ENCODE measurements at places on chromosomes 11 and 22.

DNA sequence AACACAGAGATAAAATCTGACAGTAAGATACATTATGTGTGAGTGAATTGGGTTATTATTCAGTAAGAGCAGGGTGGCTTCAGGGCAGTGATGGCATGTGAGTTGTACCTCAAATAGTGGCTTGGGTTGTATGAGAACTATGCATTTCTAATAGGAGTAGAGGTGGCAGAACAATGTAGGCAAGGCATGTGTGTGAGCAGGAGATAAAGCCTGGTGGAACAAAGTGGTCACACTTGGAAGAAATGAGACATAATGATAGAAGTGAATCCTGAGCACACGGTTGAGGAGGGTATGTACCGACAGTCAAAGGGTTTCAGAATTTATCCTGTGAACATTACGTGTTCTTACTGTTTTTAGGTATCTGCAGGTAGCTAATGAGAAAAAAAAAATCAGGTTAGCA lies 159.3 kb downstream of the CASP12 start:
- no peak for DNase-seq

- DNase-seq = no peak
Observed at GRCh38 chr11:72668629-72669347, 5.4 kb downstream of the PDE2A start.

- DNase-seq = no peak
Observed at GRCh38 chr11:28412029-28412428, 303.8 kb downstream of the METTL15 start.

DNA sequence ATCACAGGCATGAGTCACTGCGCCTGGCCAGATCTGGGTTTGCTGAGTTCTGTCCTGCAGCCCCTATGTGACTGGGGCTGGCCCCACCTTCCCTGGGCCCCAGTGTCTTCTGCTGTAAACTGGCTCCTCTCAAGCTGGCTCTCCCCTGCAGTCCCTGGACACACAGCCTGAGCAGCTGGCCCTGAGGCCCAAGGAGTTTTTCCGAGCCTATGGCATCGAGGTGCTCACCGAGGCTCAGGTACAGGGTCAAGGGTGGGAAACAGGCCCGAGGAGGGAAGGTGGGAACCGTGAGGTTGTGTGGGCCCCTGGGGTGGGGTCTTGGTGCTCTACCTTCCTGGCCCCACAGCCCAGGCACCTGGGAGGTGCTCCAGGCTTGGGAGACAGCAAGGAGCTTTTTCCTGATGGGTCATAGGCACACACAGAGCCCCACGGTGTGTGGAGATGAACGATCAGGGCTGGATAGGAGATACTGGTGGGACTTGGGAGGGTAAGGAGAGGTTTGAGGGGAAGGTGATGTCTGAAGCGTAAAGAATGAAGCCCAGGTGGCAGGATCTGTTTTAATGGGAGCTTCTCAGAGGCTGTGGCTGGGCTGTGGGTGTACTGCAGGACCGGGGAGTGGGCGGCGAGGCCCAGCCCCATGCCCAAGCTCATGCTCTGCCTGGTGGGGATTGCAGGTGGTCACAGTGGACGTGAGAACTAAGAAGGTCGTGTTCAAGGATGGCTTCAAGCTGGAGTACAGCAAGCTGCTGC lies 6.4 kb upstream of the LZTR1 start:
- DNase-seq = no peak

DNA sequence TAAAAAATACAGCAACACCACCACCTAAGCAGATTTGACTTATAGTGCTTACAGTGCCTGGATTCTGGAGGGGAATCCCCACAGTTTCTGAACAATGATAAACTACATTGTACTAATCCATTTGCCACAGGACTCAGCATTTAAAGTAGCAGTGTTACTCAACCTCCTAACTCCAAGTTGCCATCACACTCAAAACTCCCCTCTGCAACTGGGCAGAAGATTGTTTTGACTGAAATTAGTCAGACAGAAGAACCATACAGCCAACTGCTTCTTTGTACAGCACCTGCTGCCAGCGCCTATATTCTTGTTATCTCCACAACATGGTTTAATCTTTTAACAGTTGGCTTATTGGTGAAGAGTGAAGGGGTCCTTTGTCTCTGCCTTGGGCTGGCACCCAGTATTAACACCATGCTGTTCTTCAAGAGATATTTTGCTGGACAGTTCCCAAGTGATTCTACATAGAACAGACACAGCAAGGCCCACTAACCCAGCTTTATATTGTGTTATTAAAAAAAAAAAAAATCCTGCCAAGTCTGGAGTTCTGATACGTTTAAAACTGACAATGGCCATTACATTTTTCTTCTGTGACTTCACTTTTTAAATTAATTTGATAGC lies 273.2 kb downstream of the DCDC1 start:
- DNase-seq = no peak

DNA sequence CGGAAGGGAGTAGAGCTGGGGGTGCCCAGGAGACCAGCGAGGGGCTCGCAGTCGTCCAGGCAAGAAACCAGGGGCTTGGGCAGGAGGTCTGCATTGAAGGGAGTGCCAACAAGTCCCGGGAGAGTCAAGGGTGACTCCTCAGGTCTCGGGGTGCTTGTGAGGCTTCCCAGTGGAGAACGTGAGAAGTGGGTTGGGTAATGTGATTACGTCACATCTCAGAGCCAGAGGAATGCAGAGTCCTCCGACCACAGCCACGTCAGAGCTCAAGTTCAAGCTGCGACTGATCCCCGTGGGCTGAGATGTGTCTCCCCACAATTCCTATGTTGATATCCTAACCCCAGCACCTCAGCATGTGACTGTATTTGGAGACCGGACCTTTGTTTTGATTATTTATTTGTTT lies 89.7 kb upstream of the SHANK2 start:
- DNase-seq = no peak

GRCh38 chr11:15493921-15494620 lies 379.3 kb downstream of the INSC start:
- DNase-seq = no peak

- DNase-seq = no peak
Observed at GRCh38 chr11:96054870-96055705, 131.2 kb upstream of the MTMR2 start.

DNA sequence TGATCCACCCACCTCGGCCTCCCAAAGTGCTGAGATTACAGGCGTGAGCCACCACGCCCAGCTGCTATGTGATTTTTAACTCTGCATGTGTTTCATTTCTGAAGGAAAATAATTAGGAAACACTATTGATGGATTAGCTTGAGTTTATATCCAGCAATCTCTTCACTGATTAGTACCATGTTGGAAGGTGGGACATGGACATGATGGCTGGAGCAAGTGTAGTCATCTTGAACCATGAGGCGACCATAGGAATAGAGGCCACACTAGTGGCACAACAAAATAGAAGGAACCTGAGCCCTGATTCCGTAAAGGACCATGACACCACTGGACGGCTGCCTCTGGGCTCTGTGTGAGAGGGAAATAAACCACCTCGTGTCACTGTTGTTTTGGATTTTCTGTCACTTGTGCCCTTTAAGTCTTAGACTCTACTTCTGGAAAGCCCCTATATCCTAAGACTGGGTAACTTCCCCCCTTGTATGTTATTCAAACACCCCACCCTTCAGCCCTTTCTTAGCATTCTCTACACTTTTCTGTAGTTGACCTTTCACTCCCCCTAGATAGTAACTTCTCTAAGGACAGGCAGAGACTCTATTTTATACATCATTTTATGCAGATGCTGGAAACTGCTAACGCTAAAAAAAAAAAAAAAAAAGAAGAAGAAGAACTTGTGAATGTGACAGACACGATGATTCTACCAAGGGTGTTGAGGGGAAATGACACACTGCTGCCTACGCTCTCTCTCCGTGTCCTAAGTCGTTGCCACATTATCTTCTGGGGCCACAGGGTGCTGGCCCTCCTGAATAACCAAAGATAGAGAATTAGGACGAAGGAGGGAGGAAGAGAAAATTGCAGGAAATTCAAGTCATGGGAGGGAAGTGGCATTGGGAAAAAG lies 2.7 kb upstream of the VPS37C start:
- DNase-seq = no peak

DNA sequence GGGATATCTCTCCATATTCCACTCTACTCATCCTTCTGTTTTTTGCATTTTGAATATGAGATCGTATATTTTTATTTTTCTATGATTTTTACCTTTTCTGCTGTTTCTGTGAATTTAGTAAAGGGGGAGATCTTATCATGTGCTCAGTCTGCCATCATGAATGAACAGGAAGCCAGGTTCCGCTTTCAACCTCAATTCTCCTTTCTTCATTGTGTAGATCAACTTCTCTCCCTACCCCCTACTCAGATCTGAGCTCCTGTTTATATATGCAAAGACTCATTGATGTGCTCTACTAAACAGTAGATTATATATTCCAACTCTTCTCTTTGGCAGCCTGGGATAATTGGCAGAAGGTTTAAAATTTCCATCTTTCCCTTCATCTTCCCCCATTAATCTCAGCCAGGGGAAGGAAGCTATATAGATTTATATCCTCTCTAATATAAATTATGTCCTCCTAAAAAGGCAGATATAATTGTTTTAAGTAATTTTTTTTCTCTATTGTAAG lies 336.7 kb upstream of the PLET1 start:
- no peak for DNase-seq

DNA sequence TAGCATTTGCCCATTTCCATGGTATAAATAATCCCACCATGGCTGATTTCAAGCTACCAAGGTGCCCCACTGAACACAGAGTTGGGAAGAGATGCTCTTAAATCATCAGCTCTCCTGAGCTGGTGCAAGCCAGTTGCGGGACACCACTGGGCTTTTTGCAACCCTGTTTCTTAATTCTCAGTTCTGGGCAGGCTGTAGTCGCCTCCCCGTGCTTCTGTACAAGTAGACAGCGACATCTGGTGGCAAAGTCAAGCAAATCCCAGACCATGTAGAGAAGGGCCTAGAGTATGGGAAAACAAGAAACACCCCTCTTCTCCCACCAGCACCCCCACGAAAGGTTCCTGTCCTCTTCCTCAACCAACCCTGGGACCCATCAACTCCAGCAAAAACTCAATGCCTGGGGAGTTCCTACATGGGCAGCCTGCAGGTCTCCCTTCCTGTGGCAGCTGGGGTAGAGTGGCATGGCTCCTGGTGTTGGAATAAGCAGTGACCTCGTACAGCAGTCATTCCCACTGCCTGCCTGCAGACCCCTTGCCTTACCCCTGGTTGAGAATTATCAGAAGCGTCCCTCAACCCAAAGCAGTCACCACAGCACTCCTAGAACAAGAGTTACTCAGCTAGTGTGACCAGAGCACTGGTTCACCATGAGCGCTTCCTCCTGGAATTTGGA lies 68.4 kb downstream of the IGLL5 start:
- DNase-seq = peak; percentile 65

GRCh38 chr11:114274637-114275036 lies 21.6 kb upstream of the NNMT start:
- DNase-seq = no peak

GRCh38 chr11:126115127-126115495 lies 52.4 kb upstream of the CDON start:
- DNase-seq = no peak

DNA sequence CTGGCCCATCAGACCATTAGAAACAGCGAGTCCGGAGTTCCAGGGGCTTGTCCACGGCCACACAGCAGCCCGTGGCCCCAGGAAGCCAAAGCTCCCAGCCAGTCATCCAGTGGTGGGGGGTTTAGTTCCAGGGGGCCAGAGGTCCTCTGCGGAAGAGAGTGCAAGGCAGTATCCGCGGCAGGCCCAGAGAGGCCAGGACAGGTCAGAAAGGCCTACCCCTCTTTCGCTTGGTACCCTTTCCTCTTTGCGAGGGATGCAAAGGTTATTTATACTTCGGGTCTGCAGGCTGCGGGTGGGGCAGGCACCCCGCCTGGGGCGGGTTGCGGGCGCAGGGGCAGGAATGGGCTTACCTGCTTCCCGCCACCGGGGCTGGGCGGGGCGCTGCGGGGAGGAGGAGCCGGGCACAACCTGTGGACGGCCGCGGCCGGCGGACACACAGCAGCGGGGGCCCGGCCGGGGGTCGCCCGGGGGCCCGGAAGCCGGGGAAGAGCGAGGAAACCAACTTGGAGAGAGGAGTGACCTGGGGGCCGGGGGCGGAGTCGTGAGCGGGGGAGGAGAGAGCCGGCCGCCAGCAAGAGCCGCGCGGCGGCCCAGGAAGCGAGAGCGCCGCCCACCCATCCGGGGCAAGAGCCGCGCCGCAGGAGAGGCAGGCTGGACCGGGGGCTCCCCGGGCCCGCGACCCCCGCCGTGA lies at the start of gene SH3BP1:
TSS of gene SH3BP1 (plus strand) at position 600 of the 691 bp plus-strand sequence. CDS start 119 bp downstream, outside the sequence.
- DNase-seq = no peak

DNA sequence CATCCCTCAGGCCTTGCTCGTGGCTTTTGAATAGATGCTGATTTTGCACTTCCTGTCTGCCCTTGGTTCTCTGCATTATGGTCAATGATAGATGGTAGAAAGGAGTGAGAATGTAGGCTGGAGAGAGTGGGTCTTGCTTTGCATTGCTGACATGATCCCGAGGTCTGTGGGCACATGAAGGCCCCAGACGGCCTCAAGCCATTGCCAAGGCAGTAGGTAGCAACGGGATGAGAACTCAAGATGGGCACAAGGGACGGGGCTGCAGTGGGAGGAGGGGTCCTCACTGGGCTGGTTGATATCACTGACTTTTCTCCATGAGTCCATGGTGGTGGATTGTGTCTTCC lies 54.0 kb downstream of the GAB4 start:
- no peak for DNase-seq

GRCh38 chr11:117876059-117876340 lies 458 bp downstream of the FXYD6 start:
- no peak for DNase-seq

DNA sequence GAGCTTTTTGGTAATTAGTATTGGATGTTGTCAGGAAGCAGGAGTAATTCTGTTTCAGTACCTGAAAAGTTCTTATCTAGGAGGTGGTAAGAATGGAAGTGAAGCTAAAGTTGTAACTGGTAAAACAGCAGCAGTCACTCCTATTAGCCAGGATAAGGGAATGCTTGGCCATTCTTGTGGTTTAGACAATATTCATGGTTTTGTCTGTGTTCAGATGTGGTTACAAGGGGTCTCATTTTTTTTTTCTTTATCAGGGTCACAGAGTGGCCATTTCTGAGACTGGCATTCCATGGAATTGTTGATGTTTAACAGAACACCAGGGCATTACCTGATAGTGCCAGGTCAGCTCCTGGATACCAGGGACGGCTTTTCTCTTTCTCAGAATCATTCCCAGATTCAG lies 23.8 kb downstream of the TAF1D start:
- no peak for DNase-seq

DNA sequence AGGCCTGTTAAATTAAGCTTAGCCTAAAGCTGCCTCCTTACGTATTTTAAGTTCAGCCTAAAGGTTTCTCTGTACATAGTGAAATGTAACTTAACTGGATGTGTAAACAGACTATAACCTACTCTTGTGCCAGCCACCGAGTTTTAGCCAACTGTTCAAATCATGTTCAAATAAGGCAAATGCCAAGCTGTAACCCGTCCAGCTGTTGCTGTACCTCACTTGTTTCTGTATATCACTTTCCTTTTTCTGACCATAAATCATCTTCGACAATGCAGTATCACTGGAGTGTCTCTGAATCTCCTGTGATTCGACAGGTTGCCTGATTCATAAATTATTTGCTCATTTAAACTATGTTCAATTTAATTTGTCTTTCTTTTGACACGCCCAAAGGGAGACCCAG lies 4.0 kb upstream of the PLAAT5 start:
- DNase-seq = no peak

- DNase-seq = no peak
Observed at GRCh38 chr11:36628141-36628540, 30.1 kb upstream of the RAG2 start.

GRCh38 chr11:36224209-36224882 lies 64.9 kb downstream of the COMMD9 start:
- DNase-seq = no peak

Measured in anterior cingulate cortex (tissue), 58 donors.